ENCODE measurements at places on chromosomes 4 and X. TPM values are rescaled to one million over a fixed set of nuclear protein-coding genes. Genes with fewer than 3 reads are reported as not detected.

PPP1R2C gene
- total RNA-seq = not detected

ARAP2 gene
- 2.1 TPM for total RNA-seq

GRIPAP1 gene
- 17.4 TPM for total RNA-seq

RHOXF2 gene
- total RNA-seq = not detected

ARHGAP24 gene
- 230 TPM for total RNA-seq

SERPINA7 gene
- not detected for total RNA-seq

GRIA3 gene
- 0.07 TPM for total RNA-seq

CYTL1 gene
- total RNA-seq = 113 TPM

SPANXN3 gene
- not detected for total RNA-seq

MAGEA2B gene
- not detected for total RNA-seq

CDS1 gene
- 0.07 TPM for total RNA-seq

ZNF630 gene
- total RNA-seq = 0.50 TPM

OPRPN gene
- not detected for total RNA-seq

SPANXD gene
- total RNA-seq = not detected

RHOH gene
- not detected for total RNA-seq

L1CAM gene
- 0.27 TPM for total RNA-seq

CNGA1 gene
- total RNA-seq = not detected

PHOX2B gene
- not detected for total RNA-seq

PARM1 gene
- under 0.01 TPM for total RNA-seq

TMEM31 gene
- not detected for total RNA-seq

GEMIN8 gene
- total RNA-seq = 12.6 TPM

HTN1 gene
- not detected for total RNA-seq

RTL3 gene
- total RNA-seq = not detected

CCDC120 gene
- total RNA-seq = 1.1 TPM

TSPYL2 gene
- 6.7 TPM for total RNA-seq

SPRY1 gene
- 25.7 TPM for total RNA-seq

PLA2G12A gene
- total RNA-seq = 47.5 TPM

NHS gene
- 0.13 TPM for total RNA-seq

CENPU gene
- 36.7 TPM for total RNA-seq

MAGEC3 gene
- not detected for total RNA-seq

STPG2 gene
- 0.13 TPM for total RNA-seq

TECRL gene
- total RNA-seq = not detected

ARMCX4 gene
- 6.8 TPM for total RNA-seq

Measured in thoracic aorta endothelial cell (primary cell).